IMR-90 (cell line): ENCODE measurements at places on chromosomes 1 and 21.

GRCh38 chr1:201468844-201469644, at the start of gene PHLDA3:
TSS of gene PHLDA3 (minus strand) at chr1:201469188. CDS start at chr1:201468786, 402 bp downstream.
- peak; percentile 93 for DNase-seq

GRCh38 chr1:54353959-54354358, 52.2 kb downstream of the SSBP3 start:
- DNase-seq: no peak

DNA sequence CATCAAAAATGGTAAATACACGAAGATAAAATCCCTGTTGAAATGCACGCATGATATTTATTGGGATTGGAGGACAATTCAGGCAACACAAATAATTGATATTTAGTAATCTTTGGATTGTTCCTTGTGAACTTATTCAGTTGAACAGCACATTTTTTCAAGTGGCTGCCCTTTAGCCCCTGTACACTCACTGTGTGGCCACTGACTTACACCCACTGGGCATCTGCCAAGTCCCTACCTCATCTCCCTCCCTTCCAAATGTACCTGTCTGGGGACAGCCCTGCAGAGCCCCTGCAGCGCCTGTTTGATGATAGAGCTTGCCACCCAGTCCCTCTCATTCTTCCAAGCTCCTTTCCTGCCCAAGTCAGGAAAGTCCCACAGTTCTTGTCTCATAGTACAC, 154.3 kb downstream of the GLUL start:
- no peak for DNase-seq

GRCh38 chr1:222331340-222331739, 216.6 kb downstream of the HHIPL2 start:
- peak; percentile 96 for DNase-seq

GRCh38 chr1:1250786-1251284, 4.3 kb upstream of the C1QTNF12 start:
- no peak for DNase-seq

DNA sequence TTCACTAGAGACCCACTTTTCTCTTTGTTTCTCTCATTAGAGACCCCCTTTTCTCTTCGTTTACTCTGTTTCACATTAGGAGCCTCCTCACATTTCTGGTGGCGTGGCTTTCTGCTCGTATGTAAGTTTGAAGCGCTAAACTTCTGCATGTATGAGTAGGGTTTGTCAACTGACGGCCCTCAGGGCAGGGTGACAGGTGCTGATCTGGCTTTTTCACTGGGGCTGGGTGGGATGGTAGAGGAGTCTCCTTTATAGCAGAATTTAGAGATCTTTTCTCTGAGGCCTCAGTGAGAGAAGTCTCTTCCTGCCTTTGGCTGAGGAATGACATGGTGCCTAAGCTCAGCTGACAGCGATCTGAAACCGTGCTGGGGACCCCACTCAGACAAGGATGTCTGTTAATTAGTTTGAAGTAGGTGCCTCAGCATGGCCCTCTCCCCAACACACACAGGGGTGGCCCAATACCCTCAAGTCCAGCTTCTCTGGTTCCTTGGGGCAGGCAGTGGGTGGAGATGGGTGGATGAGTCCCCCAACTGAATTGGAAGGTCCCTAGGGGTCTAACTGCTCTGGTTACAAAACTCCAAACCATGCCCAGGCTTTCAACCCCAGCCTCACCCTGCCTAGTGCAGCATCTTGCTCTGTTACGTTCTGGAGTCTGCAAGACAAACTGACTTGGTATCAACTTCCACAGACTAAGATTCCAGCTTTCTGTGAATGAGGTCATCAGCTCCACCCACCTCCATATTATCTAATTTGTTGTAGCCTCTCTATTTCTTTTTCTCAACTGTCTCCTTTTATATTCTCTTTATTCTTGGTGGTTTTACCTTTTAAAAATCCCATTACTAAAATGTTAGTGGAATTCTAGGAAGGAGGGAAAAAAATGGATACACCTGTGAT, 3.2 kb downstream of the SLC1A7 start:
- peak; percentile 43 for DNase-seq

DNA sequence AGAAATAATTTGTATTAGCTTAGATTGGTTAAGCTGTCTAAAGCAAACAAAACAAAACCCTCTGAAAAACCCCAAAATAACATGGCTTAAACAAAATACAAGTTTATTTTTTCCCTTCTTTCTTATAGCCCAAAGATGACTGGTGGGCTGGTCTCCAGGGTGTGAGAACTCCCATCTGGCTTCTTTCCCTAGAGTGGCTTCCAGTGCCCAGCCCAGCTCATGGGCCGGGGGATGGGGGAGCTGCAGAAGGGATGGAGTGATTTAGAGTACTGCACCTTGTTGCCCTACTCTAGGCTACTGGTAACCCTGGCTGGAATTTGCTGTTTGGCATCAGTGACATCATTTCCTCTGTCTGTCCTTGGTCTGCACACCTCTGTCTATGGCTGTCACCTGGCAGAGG, 223.0 kb downstream of the PBX1 start:
- no peak for DNase-seq

DNA sequence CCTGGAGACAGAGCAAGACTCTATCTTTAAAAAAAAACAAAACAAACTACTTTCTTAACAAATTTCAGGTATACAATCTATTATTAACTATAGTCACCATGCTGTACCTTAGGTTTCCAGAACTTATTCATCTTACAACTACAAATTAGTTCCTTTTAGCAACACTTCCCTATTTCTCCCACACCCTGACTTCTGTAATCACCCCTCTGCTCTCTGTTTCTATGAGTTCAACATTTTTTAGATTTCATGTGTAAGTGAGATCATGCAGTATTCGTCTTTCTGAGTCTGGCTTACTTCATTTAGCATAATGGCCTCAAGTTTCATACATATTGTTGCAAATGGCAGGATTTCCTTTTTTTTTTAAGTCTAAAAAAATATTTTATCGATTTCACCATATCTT, 77.9 kb upstream of the LPGAT1 start:
- no peak for DNase-seq

GRCh38 chr21:38643404-38644023, 145.2 kb upstream of the ERG start:
- DNase-seq: no peak

DNA sequence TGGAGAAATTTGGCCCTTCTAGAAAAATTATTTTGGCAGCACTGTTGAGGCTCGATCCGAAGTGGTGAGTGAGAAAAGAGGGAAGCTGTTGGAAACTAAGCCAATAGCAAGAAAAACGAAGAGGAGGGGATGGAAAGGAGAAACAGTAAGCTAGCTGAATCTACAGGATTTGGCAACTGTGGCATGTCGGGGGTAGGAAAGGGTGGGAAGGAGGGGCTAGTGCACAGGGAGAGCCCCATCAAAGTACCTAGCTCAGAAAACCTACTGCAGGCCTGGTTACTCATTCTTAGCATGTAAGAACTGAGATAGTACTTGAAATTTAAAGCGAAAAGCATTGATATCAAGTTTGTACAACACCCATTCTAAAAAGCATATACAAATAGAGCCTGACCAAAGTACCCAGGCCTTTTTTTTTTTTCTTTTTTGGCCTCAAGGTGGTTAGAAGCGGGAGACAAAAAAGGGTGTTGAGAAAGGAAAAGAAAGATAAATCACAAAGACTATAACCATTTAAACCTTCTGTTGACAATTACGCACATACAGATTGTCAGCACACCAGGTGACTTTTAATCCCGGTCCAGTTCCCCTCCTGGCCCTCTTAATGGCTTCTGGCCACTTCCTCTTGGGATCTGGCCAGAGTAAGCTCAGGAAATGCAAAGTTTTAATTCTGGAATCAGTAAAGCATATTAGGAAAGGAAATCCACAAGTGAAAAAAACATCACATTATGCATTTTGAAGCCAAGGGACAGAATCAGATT, 50.4 kb downstream of the SLC16A1 start:
- no peak for DNase-seq

DNA sequence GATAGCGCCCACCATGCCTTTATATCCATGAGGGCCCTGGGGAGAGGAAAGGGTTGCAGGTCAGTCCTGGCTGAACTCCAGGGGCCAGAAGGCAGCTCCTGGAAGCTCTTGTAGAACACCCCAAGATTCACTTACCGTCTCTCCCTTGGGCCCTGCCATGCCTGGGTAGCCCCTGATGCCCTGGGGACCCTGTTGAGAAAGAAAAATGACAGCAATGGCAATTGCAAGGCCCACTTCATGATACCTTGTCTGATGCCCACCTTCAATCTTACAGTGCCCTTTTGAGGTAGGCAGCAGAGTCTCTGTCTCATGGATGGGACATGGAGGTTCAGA, 7.0 kb downstream of the COL9A2 start:
- no peak for DNase-seq

DNA sequence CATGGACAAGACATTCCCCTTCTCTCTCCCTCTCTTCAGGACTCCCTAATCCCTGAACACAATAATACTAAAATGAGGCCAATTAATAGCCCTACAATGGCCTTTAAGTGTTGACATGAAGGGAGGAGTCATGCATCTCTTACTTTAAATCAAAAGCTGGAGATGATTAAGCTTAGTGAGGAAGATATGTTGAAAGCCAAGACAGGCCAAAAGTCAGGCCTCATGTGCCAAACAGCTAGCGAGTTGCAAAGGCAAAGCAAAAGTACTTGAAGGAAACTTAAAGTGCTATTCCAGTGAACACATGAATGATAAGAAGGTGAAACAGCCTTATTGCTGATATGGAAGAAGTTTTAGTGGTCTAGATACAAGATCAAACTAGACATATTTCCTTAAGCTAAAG, 49.5 kb upstream of the CD46 start:
- no peak for DNase-seq

DNA sequence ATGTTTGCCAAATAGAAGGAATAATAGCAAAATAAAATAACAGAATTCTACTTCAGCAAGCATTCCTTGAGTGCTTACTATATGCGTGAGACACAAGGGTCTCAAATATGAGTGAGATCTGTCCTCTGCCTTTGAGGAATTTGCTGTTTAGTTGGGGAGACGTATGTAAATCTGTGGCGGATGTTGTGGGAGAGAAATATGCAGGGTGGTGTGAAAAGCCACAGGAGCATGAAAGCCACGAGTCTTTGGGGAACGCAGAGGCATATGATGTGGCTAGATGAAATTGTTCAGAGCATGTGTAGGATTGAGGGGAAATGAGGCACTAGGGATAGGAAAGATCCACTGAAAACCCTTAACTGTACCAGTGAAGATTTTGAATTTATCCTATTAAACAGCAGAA, 244.4 kb downstream of the PBX1 start:
- no peak for DNase-seq

- DNase-seq: no peak
These were observed 45.3 kb downstream of the GPATCH2 start for GRCh38 chr1:217585577-217585976.

DNA sequence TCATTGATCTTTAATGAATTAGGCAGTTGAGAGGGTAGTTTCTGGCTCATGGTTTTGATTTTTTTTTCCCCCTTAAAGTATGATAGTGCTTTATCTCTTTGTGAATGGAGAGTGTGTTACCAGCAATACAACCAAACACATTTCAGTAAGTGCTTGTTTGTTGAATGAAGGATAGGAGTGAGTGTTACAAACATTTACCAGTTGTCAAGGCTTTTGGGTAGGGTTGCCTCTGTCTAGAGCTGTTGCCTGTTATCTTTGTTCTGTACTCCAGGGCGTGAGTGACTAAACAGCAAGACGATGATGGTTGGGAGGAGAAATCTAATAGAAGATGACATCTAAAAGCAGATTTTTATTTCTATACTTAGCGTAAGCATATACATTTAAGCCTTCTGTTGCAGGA, 21.5 kb downstream of the MAP3K7CL start:
- no peak for DNase-seq

- no peak for DNase-seq
These were observed 362.3 kb downstream of the HLX start for GRCh38 chr1:221241592-221241991.

- no peak for DNase-seq
These were observed 45.6 kb downstream of the UBR4 start for GRCh38 chr1:19164274-19165015.

DNA sequence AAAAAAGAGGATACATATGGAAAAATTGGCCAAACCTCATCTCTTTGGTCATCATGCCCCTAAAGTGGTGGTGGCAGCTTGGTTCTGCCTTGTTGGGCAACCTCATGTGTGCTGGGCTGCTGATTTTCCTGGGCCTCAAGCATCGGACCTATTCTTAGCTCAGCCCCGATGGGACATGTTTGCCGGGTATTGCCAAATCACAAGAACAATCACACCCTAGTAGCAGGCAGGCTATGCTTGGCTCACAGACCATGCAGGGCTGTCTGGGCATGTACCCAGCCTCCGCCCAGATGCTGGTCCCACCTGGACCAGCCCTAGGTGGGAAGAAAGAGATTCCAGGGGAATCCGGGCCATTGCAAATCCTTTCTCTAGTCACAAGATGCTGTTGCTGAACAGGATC, 189.4 kb upstream of the FGGY start:
- DNase-seq: no peak

- no peak for DNase-seq
These were observed 38.9 kb upstream of the HMGB4 start for GRCh38 chr1:33824971-33825370.

- DNase-seq: no peak
These were observed 135.1 kb downstream of the NEK7 start for GRCh38 chr1:198291924-198292323.

GRCh38 chr1:230832476-230832875, 35.8 kb downstream of the C1orf198 start:
- DNase-seq: no peak
